ENCODE measurements at places on chromosomes 3 and 15.

DNA sequence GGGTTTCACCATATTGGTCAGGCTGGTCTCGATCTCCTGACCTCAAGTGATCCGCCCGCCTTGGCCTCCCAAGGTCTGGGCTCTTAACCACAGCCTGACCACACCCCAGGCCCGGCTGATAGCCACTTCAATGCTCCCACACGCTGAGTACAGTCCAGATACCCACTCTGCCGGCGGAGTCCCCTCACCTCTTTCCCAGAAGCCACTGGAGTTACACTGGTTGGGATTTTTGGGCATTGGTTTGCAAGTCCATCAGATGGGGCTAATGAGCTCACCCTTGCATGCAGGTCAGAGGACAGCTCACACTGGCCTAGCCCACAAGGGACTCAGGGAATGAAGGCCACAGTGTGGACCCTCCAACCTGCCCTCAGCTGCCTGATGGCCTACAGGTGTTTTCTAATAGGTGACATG, 60.1 kb downstream of the IQSEC1 start:
- DNase-seq, result peak; percentile 38

DNA sequence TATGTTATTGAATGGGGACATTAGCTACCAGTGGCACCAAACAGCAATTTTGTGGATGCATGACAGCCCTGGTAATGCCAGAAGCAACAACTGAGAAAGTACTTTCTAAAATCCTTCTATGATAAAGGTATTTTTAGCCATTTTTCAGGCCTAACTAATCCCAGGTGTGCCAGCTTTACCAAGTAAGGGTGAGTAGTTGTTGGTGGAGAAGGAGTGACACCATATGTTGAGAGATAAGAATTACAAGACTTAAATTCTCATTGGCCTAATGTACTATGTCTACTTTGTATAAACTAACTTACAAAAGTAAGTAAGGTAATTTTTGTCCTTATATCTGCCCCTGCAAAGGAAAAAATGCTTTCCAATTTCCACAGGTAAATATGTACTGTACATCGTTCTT, 4.1 kb upstream of the COX17 start:
- DNase-seq, result peak; percentile 47

GRCh38 chr3:128858167-128858566, 21.3 kb upstream of the ACAD9 start:
- no peak for DNase-seq

- DNase-seq, result peak; percentile 33
Measured at GRCh38 chr3:120407508-120408287, 43.1 kb downstream of the FSTL1 start.

DNA sequence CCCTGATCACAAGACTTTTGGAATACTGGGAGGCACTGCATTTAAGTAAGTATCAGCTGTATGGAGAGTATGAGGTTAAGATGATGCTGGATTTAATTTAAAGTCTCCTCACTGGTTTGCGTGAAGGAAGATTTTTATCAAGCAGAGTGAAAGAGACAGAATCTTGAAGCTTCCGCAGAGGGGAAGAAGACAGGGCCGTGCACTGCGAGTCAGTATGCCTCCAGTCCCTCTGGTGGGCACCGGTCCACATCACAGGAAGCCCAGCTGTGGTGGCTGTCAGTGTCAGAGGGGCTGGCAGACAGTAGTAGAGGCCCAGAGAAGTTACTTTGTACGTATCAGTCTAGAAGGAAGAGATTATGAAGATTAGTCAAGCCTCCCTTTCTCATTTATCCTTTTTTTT, 379.0 kb upstream of the TPRG1 start:
- DNase-seq, result peak; percentile 28

- DNase-seq, result no peak
Measured at GRCh38 chr15:31308185-31308639, 18.4 kb upstream of the KLF13 start.

GRCh38 chr3:141305436-141305835, 62.9 kb upstream of the ZBTB38 start:
- DNase-seq, result no peak

DNA sequence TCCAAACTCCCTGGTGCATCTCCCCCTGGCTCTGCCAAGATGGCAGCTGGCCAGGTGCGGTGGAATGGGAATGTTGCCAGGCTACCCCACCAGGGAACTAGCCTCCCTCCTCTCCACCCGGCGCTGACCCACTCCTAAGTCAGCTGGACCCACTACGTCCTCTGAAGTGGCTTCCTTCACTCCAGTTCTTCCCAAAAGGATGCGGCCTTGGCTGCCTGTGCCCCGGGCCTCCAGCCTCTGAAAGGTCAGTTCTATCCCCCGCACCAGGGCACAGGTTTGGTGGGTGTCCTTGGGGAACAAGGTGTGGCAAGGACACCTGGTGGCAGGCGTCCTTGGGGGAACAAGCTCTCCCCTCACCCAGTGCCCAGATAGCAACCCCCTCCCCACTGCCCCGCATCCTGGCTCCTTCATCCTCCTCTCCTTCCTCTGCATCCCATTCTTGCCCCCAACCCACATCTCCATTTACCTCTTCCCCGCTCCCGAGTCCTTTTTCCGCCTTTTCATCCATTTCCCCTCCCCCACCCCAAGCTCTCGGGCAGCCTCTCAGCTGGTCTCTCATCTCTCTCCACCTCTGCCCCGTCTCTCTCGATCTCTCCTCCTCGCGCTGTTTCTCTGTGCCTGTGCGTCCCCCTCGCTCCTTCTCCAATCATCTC, 54.0 kb downstream of the LHFPL4 start:
- DNase-seq, result no peak

GRCh38 chr3:136753326-136753939, 1.3 kb upstream of the STAG1 start:
- DNase-seq, result no peak

DNA sequence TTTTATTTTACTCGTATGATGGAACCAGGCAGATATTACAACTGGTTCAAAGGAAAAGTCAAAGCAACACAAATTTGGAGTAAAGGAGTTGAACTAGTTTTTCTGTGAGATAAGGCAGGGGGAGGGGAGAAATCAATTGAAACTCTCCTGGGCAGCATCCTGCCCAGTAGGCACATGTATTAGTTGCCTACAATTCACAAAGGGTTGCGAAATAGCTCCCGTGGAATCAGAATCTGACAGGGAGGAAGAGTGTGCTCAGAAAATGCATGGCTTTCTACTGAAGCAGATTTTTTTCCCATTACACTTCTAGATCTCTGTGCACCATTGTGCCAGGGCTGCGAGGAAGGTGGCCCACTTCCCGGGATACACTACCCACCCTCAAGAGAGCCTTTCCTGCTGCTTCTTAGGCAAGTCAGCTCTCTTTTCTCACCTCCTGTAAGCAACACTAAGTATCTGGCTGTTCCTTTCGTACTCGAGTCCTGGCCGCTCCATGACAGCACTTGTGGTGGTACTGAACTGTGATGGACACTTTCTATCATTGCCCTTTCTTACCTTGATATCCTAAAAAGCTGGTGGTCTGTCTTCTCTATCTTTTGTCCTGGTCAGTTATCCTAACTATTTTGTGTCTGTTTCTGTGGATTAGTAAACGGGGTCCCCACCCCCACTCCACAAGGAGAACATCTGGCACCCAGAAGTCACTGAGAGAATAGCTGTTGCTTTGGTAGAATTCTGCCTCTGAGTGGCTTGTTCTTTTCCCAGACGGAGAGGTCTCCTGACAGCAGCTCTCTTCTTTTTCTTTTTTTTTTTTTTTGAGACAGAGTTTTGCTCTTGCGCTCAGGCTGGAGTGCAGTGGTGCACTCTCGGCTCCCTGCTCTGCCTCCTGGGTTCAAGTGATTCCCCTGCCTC, 74.8 kb downstream of the RPL39L start:
- DNase-seq, result peak; percentile 65

- no peak for DNase-seq
Measured at GRCh38 chr3:23959135-23959900, 14.2 kb downstream of the NR1D2 start.

GRCh38 chr15:81948222-81948621, 97.6 kb downstream of the MEX3B start:
- DNase-seq, result peak; percentile 61

DNA sequence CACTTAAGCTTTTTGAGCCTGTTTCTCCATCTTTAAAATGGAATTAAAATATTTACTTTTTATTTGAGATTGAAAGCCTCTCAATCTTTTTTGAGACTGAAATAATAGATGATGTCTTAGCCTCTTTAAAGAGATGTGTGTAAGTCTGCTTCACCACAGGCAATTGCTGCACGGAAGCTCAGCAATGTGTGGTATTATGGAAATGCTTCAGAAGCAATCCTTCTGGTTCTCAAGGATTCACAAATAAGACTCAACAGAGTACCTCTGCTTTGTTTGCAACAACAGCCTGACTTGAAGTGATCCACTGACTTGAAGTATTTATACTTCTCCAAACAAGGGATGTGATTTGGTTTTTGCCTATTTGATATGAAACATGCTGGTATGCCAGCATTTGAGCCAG, 332.0 kb upstream of the RASGRP1 start:
- DNase-seq, result no peak

GRCh38 chr3:2029559-2029958, 69.1 kb upstream of the CNTN4 start:
- DNase-seq, result no peak
